Activated CD8-positive, alpha-beta memory T cell treated with anti-CD3 and anti-CD28 coated beads, Interleukin-2, amount 50 U/mL, for 4 hours (primary cell): ENCODE measurements at places on chromosomes 5 and 9.
A peak's percentile ranks its signal among the peaks of the same experiment; 100 is the strongest.

DNA sequence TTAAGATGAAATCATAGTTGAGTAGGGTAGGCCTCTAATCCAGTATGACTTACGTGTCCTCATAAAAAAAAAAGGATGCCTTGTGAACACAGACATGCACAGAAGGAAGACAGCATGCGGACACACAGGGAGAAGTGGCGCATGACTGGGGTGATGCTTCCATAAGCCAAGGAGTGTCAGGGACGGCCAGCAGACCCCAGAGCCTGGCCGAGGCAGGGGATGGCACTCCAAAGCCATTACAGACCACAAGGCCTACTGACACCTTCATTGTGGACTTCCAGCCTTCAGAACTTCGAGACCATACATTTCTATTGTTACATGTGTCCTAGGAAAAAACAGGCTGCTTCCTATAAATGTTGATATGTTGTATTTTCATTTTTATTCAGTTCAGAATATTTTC, 19.9 kb downstream of the EHMT1 start:
- DNase-seq, result no peak

GRCh38 chr9:26974927-26975326, 18.7 kb downstream of the IFT74 start:
- DNase-seq, result no peak

- DNase-seq, result no peak
Measured at GRCh38 chr5:10376544-10376943, 23.0 kb downstream of the MARCHF6 start.

- no peak for DNase-seq
Measured at GRCh38 chr9:33329979-33330378, 39.7 kb downstream of the NFX1 start.

- DNase-seq, result no peak
Measured at GRCh38 chr9:98121058-98121457, 2.0 kb upstream of the TRIM14 start.

DNA sequence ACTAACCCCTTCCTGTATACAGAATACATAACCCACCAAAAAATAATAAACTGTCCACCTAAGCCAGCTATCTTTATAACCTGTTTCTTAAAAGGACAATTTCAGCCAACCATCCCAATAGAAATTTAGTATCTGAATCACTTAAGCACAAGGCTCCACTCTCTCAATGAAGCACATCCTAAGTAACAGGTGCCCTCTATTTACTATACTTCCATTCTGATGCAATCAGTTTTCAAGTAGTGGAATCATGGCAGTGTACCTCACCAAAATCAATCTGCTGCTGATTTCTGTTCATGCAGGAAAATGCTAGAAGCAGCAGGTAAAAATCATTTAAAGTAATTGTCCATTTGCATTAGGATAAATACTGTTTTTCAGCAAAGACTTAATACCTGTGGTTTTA, 4.8 kb downstream of the MTX3 start:
- DNase-seq, result no peak

DNA sequence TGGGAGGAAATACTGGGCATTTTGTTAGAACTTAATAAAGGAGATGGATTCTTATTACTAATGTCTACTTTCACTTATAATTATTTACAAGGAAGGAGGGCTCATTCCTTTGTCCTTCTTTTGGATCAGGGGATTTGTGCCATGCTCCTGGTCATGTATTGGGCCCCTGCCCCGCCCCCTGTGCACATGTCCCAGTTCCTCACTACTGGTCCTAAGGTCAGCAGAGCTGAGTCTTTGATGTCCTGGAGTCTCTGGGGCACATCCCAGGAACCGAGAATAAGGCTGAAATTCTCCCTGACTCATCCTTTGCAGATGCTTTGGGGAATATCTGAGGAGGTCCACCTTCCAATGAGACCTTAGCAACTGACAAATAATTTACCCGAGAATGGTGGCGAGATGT, 19.6 kb upstream of the TIFAB start:
- DNase-seq, result no peak

GRCh38 chr9:129669946-129670345, 4.5 kb downstream of the PRRX2 start:
- DNase-seq, result no peak

- no peak for DNase-seq
Measured at GRCh38 chr9:3161912-3162311, 318.0 kb upstream of the PUM3 start.

DNA sequence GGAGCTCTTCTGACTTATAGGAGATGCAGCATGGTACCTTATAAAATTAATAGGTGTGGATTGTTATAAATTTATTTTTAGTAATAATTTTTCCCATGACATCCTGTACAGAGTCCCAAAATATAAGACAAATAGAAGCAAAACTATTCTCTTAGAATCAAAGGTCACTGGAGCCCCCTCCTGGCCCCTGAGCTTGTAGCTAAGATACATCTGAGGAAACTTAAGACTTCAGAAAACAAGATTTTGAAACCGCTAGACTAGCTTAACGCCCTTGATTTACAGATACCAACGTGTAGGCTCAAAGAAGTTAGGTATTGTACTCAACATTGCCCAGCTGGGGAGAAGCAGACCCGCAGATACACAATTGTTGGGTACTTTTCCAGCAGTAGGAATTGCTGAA, 45.7 kb upstream of the KCNN2 start:
- DNase-seq, result no peak

- no peak for DNase-seq
Measured at GRCh38 chr9:123828449-123828848, 101.5 kb downstream of the DENND1A start.

- DNase-seq, result no peak
Measured at GRCh38 chr9:93188426-93189368, 4.8 kb downstream of the WNK2 start.

- no peak for DNase-seq
Measured at GRCh38 chr5:32803656-32804055, 92.5 kb downstream of the NPR3 start.

DNA sequence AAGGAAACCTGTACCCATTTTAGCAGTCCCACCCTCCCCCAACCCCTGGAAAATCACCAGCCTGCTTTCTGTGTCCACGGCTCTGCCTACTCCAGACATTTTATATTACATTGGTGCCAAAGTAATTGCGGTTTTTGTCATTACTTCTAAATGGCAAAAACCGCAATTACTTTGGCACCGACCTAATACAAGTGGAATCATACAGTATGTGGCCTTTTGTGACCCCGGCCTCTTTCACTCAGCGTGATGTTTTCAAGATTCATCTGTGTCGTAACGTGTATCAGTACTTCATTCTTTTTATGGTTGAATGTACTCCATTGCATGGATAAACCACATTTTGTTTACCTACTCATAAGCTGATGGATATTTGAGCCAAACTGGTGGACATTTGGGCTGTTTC, 9.7 kb upstream of the ORM1 start:
- no peak for DNase-seq

GRCh38 chr5:96433066-96433447, at the start of gene PCSK1:
PCSK1 (minus strand) TSS chr5:96433248; CDS start chr5:96433042, 206 bp downstream.
- DNase-seq, result no peak

DNA sequence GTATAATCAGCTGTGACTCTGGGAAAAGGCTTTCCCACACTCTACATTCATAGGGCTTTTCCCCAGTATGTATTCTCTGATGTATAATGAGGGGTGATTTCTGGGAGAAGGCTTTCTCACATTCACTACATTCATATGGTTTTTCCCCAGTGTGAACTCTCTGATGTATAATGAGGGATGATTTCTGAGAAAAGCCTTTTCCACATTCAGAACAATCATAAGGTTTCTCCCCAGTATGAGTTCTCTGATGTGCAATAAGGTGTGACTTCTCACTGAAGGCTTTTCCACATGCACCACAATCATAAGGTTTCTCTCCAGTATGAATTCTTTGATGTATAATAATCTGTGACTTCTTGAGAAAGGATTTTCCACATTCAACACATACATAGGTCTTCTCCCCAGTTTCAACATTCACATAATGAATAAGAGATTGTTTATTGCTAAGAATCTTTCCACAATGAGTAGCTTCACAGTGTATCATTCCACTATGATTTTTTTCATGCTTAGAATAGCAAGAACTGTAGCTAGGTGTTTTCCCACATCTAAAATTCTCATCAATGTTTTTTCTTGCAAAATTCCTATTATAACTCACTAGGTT, 26.7 kb upstream of the ZNF300 start:
- no peak for DNase-seq

DNA sequence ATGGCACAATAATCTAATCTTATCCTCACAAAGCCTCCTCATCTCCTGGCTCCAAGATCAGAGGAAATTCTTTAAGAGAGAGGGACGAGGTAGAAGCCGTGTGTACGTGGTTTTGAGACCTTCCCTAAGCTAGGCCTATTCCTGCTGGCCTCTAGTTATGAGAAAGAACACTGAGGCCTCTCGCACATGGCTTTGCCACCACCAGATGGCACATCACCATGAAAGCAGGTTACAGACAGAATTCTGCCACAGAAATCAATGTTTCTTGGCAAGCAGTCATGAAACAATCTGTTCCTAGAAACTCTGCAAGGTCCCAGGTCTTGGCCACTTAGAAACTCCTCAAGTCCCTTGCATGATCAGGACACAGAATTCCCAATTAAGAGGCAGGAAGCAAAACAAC, 268.2 kb upstream of the TAS2R1 start:
- DNase-seq, result no peak

- no peak for DNase-seq
Measured at GRCh38 chr5:74017112-74017511, 391.1 kb downstream of the ARHGEF28 start.

DNA sequence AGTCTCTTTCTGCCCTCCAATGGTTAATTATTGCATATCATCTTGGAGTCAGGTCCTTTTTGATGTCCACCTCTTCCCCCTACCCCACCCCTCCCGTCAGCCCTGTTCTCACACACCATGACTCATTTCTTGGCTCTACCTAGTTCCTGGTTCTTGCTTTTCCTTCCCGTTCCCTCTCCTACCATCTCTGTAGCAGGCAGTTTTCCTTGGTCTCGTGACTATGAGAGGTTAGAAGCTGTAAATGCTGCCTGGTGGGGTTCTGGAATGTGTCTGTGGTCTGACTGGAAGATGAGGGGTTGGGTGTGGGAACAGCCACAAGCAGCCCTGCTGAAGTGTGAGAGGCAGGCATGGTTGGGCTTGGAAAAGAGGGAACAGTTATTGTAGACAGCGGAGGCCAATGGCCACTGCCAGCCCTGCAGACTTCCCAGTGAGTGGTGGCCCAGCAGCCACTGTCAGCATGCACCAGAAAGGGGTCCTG, 18.2 kb downstream of the SLC22A5 start:
- no peak for DNase-seq

GRCh38 chr5:127029581-127030258, 638 bp downstream of the MARCHF3 start:
- DNase-seq, result peak; percentile 27

GRCh38 chr5:139645430-139645871, 2.7 kb upstream of the CXXC5 start:
- DNase-seq, result no peak

GRCh38 chr9:99819123-99819855, 2.4 kb upstream of the NR4A3 start:
- peak; percentile 93 for DNase-seq

- DNase-seq, result peak; percentile 67
Measured at GRCh38 chr9:127905004-127905728, 5.8 kb upstream of the ST6GALNAC6 start.

GRCh38 chr5:121671624-121672023, 180.1 kb upstream of the FTMT start:
- no peak for DNase-seq

DNA sequence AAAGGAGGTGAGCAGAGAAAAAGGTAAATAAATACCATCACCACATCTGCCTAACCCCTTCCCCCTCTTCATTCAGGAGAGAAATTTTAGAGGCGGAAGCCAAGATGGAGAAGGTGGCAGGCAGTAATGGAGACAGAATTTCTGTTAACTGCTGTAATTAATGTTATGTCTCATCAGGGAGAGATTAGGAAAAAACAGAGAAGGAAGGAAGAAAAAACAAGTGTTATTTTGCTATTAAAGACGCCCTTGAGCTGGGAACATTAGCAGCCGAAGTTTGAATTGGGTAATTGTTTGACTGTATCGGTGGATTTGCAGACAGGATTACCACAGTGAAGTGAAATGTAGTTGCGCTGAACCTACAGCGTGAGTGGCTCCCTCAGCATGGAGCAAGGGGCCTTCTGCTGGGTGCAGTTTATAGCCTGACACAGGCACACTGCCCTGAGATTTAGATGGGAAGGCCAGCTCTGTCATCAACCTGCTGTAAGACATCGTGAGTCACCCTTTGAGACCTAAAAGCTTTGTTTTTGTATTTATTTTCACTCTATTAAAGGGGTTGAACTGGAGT, 136.3 kb downstream of the ASTN2 start:
- DNase-seq, result no peak

GRCh38 chr5:53257806-53258373, 148.3 kb upstream of the MOCS2 start:
- DNase-seq, result no peak

GRCh38 chr9:7408845-7409244, 390.7 kb downstream of the DMAC1 start:
- no peak for DNase-seq

DNA sequence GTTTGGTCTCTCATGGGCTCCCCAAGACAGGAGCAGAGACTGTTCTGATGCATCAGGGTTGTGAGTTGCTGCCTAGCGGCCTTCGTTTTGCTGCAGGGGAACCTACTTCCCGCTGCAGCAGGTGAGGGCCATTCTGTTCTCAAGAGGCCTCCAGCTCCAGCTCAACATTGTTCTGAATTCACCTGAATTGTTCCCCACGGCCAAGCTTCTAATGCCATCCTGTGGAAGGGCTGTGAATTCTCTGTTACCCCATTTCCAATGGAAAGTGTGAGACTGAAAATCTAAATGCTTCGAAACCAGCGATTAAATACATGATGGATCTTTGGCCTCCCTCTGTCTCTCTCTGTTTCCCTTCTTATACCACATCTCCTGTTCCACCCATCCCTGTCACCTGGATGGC, 349.1 kb upstream of the DAP start:
- DNase-seq, result no peak

- no peak for DNase-seq
Measured at GRCh38 chr9:116695438-116695837, 8.3 kb downstream of the TRIM32 start.

DNA sequence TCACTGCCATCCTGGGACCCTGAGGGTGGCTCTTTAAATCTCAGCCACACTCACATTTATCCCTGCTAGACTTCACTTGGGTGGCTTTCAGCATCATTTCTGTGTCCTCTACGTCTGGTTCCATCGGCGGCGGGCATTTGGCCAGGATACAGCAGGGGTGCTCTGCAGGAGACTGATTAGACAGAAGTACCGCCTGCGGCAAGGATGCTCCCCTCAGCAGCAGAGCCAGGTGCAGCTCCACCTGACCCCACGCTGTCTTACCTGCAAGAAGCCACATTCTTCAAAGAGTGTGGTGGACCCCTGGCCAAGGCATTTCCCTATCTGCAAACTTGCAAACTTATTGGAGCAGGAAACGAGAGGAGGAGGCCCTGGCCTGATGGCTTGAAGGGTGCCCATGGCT, 309.8 kb upstream of the IRX4 start:
- no peak for DNase-seq
